GM23248 (cell line): ENCODE measurements at places on chromosomes 6 and 20. TPM values are rescaled to one million over a fixed set of nuclear protein-coding genes. Genes with fewer than 3 reads are reported as not detected.
A peak's percentile ranks its signal among the peaks of the same experiment; 100 is the strongest.

Gene RBM24
- 7.3 and 7.9 TPM in 2 replicates for total RNA-seq

Gene PRSS16
- total RNA-seq, result 0.86 TPM in 1 of 2 replicates, not detected in the other

Gene F13A1
- not detected in 2 replicates for total RNA-seq

Gene OR2H1
- total RNA-seq, result not detected in 2 replicates

Gene CDH4
- total RNA-seq, result 3.9 and 4.4 TPM in 2 replicates

Gene L3MBTL1
- 0.22 and 1.3 TPM in 2 replicates for total RNA-seq

Gene ANKRD66
- total RNA-seq, result not detected in 2 replicates

Gene IL17A
- total RNA-seq, result not detected in 2 replicates

Gene MUC22
- not detected in 2 replicates for total RNA-seq

- H3K27ac ChIP-seq, result peak overlapping the region; percentile 79
- no peak overlapping the region for H3K4me3 ChIP-seq
Observed at GRCh38 chr6:3518356-3519190, 61.7 kb upstream of the SLC22A23 start.

GRCh38 chr6:57209030-57209429, 13.1 kb downstream of the RAB23 start:
- H3K4me3 ChIP-seq, result no peak overlapping the region
- H3K36me3 ChIP-seq, result 0 out of 2 replicates have a peak, but pooled peaks cover 4% of the 10 kb centered on the region
- H3K27me3 ChIP-seq, result no peaks in the 10 kb centered on the region
- peaks cover 32% of the 10 kb centered on the region for H3K4me1 ChIP-seq
- peak overlapping the region; percentile 22; the same call in 1 of the 2 replicates for H3K27ac ChIP-seq
- no peak for DNase-seq

- no peaks in the 10 kb centered on the region; the same call in 1 of the 2 replicates for H3K4me1 ChIP-seq
- no peak overlapping the region for H3K27ac ChIP-seq
- H3K27me3 ChIP-seq, result no peaks in the 10 kb centered on the region
- DNase-seq, result no peak
- no peak overlapping the region for H3K4me3 ChIP-seq
- H3K36me3 ChIP-seq, result peaks cover 6% of the 10 kb centered on the region; the same call in 1 of the 2 replicates
Observed at GRCh38 chr6:166336847-166337246, 5.5 kb downstream of the SFT2D1 start.

- peaks cover 8% of the 10 kb centered on the region for H3K27me3 ChIP-seq
- DNase-seq, result no peak
- H3K4me3 ChIP-seq, result no peak overlapping the region
- H3K27ac ChIP-seq, result no peak overlapping the region
Observed at GRCh38 chr20:63120808-63121090, 95.2 kb downstream of the YTHDF1 start.

GRCh38 chr6:151300267-151300991, 60.7 kb downstream of the AKAP12 start:
- H3K36me3 ChIP-seq, result no peaks in the 10 kb centered on the region
- no peaks in the 10 kb centered on the region for H3K4me1 ChIP-seq
- H3K27ac ChIP-seq, result no peak overlapping the region
- DNase-seq, result no peak
- no peaks in the 10 kb centered on the region for H3K27me3 ChIP-seq

- DNase-seq, result peak; percentile 96
- no peaks in the 10 kb centered on the region for H3K27me3 ChIP-seq
- peak overlapping the region; percentile 96 for H3K27ac ChIP-seq
- H3K4me1 ChIP-seq, result peaks cover 40% of the 10 kb centered on the region
Observed at GRCh38 chr20:19974630-19975435, 42.3 kb upstream of the NAA20 start.

DNA sequence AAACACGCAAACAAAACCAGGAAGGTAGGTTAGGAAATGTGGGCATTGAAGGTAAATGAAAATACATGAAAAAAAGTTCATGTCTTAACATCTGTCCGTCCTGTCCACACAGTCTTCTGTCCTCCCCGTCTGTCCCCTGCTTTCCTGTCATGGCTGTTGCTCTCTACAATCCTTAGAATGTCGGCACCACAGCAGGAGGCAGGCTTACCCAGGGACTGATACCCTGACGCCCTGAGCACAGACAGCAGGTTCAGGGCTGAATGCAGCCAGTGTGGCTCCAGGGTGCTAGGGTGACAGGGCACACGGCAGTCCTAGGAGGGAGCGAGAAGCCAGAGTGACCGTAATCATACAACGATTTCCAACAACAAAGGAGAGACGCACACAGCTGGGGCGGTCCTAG, 123.7 kb downstream of the IRF4 start:
- no peaks in the 10 kb centered on the region for H3K36me3 ChIP-seq
- no peak overlapping the region for H3K4me3 ChIP-seq
- no peaks in the 10 kb centered on the region for H3K27me3 ChIP-seq
- H3K27ac ChIP-seq, result no peak overlapping the region
- DNase-seq, result no peak
- no peaks in the 10 kb centered on the region for H3K4me1 ChIP-seq

DNA sequence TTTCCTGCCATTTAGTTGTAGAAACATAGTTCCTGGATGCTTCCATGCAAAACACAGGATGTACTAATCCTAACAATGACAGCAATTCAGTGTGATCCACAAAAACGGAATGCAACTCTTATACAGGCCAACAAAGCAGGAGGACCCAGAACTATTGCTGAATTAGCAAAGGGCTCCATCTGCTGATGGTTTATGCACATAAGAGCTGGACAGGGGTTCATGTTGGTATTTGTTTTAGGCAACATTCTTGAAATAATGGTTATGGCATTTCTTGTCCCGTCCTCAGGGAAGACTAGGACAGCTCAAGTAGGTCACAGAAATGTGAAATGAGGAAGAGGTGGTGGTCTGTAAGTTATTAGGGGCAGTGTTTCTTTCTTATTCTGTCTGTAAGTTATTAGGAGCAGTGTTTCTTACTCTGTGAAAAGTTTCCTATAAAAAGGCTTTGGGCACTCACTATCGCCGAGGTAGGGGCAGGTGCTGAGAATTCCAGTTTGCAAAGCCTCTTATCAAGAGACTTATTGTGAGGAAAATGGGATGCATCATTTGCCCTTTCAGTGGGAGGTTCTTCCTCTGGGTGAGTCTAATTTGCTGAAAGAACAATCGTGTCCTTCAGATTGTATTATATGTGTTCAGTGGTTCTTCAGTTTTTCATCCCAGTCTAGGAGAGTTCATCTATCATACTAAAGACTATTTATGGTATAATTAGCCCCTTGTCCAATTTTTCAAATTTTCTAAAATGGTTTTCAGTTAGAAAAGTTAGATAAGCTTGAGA, 171.1 kb downstream of the MCHR2 start:
- H3K27me3 ChIP-seq, result no peaks in the 10 kb centered on the region; the same call in 1 of the 2 replicates
- no peaks in the 10 kb centered on the region for H3K36me3 ChIP-seq
- peak overlapping the region; percentile 46 for H3K4me3 ChIP-seq
- H3K27ac ChIP-seq, result no peak overlapping the region
- H3K4me1 ChIP-seq, result no peaks in the 10 kb centered on the region
- DNase-seq, result peak; percentile 84

- DNase-seq, result peak; percentile 42
- H3K36me3 ChIP-seq, result no peaks in the 10 kb centered on the region
- no peak overlapping the region for H3K27ac ChIP-seq
- no peaks in the 10 kb centered on the region for H3K27me3 ChIP-seq
- no peaks in the 10 kb centered on the region for H3K4me1 ChIP-seq
Observed at GRCh38 chr6:28747631-28748157, 176.1 kb downstream of the TRIM27 start.

GRCh38 chr20:4220756-4221155, 205.4 kb upstream of the RNF24 start:
- no peaks in the 10 kb centered on the region for H3K27me3 ChIP-seq
- no peak for DNase-seq
- H3K4me1 ChIP-seq, result peaks cover 23% of the 10 kb centered on the region
- H3K4me3 ChIP-seq, result no peak overlapping the region
- H3K27ac ChIP-seq, result no peak overlapping the region

- DNase-seq, result peak; percentile 47
- no peak overlapping the region for H3K4me3 ChIP-seq
- no peak overlapping the region for H3K27ac ChIP-seq
- H3K4me1 ChIP-seq, result no peaks in the 10 kb centered on the region
- H3K27me3 ChIP-seq, result peaks cover 32% of the 10 kb centered on the region; the same call in 1 of the 2 replicates
Observed at GRCh38 chr6:169833258-169833794, 81.9 kb downstream of the ERMARD start.

DNA sequence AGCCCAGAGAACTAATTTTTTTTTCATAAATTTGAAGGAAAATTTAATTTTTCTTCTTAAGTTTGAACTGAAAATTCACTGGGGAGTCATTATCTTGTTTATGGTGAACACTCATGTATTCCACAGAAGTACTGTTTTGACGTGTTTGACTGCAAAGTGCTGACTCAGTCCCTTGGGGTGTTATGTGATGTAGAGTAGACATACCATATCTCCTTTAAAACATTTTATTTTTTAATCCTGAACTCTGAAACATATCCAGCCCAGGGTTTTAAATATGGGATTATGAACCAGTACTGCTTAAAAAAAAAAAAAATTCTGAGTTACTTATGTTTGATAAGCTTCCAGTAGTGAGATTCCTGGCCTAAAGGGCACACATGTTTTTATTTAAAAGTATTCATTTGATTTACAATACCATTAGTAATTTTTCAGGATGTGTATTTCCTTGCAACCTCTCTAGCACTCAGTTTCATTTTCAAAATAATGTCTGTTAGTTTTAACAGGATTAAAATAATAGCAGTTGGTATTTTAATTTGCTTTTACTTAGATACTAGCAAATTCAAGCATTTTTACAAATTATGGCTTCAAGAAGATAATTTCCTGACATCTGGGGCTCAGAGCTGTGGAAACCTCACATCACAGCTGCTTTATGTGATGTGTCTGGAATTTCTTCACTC, 81.7 kb upstream of the PDE10A start:
- H3K27me3 ChIP-seq, result no peaks in the 10 kb centered on the region
- no peaks in the 10 kb centered on the region for H3K36me3 ChIP-seq
- DNase-seq, result no peak
- no peak overlapping the region for H3K27ac ChIP-seq

- H3K4me1 ChIP-seq, result peaks cover 6% of the 10 kb centered on the region; the same call in 1 of the 2 replicates
- peaks cover 8% of the 10 kb centered on the region; the same call in 1 of the 2 replicates for H3K36me3 ChIP-seq
- DNase-seq, result no peak
- no peak overlapping the region for H3K4me3 ChIP-seq
Observed at GRCh38 chr6:43007126-43007525, 6.6 kb downstream of the MEA1 start.

DNA sequence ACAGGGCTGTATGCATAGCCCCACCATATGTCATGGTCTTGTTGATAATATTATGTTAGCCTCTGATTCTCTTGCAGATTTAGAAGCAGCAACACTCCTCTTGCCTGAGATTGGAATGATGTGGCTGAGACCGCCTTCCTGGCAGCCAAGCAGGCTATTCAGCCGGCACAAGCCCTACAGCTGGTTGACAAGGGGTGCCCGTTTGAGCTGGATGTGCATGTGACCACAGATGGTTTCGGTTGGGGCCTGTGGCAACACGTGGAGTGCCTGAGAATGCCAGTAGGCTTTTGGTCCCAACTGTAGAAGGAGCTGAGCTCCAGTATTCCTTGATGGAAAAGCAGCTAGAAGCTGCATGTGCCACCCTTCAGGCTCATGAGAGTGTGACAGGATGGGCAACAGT, 303.6 kb upstream of the POU3F2 start:
- no peak overlapping the region for H3K4me3 ChIP-seq
- H3K36me3 ChIP-seq, result no peaks in the 10 kb centered on the region
- no peak overlapping the region for H3K27ac ChIP-seq
- H3K27me3 ChIP-seq, result no peaks in the 10 kb centered on the region
- H3K4me1 ChIP-seq, result no peaks in the 10 kb centered on the region
